H1 (cell line): ENCODE measurements at places on chromosomes 6 and 20. TPM values are rescaled to one million over a fixed set of nuclear protein-coding genes. Genes with fewer than 3 reads are reported as not detected.
A peak's percentile ranks its signal among the peaks of the same experiment; 100 is the strongest.

- DNase-seq = no peak
Measured at GRCh38 chr6:118134736-118135135, 227.7 kb downstream of the SLC35F1 start.

DNA sequence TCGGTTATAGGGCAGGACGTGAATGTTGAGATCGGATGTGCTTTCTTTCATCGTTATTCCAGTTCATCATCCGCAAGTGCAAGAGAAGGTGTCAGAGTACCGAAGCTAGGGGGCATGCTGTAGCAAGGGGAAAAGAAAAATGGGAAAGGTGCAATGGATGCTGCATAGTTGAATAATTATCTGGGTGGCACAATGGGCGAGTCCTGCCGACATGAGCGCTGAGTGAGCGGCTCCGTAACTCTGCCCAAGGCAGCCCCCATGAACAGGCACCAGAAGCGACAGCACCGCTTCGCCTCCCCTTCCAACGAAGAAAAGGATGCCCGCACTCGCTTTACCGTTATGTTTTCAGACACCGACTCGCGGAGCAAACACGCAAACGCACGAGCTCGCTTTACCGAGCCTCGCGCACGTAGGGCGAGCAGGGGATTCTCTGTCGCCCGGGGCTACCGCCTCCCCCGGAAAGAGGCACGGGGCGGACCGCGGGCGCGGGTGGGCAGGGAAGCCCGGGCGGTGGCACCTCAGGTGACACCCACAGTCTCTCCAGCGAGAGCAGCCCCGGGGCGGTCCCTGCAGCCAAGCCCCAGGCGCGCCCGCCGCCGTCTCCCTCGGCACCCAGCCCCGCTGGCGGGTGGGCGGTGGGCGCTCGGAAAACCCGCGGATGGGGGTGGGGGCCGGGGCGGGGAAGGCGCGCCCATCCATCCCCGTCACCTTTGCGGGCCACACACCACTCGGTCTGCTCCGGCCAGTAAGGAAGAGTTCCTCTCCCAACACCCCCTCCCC is 654 bp downstream of the WASF1 start:
- peak; percentile 5 for DNase-seq

- DNase-seq = no peak
Measured at GRCh38 chr6:1609648-1610496, at the start of gene FOXC1. Gene FOXC1, plus strand, starts transcription at chr6:1609915. Its CDS starts 531 bp downstream, at chr6:1610446.

- DNase-seq = no peak
Measured at GRCh38 chr6:39330476-39330875, 8.0 kb upstream of the KCNK16 start.

Gene DTNBP1
- 16.8 and 22.1 TPM in 2 replicates for polyA plus RNA-seq

- DNase-seq = no peak
Measured at GRCh38 chr6:69775585-69775849, 21.3 kb downstream of the LMBRD1 start.

DNA sequence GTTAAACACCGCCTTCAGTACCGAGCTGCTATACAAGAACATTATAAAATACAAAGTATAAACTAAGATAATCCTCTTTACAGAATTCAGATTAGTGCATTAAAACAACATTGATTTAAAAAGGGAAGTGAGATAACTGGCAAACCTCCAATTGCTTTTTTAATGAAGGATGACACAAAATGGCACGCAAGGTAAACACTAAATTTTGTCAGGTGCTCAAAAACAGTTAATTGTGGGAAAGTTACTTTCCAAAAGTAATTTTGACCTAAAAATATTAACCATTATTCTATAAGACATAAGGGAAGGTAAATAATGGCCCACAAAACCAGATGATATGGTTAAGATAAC is 53.3 kb downstream of the STX7 start:
- DNase-seq = no peak

DNA sequence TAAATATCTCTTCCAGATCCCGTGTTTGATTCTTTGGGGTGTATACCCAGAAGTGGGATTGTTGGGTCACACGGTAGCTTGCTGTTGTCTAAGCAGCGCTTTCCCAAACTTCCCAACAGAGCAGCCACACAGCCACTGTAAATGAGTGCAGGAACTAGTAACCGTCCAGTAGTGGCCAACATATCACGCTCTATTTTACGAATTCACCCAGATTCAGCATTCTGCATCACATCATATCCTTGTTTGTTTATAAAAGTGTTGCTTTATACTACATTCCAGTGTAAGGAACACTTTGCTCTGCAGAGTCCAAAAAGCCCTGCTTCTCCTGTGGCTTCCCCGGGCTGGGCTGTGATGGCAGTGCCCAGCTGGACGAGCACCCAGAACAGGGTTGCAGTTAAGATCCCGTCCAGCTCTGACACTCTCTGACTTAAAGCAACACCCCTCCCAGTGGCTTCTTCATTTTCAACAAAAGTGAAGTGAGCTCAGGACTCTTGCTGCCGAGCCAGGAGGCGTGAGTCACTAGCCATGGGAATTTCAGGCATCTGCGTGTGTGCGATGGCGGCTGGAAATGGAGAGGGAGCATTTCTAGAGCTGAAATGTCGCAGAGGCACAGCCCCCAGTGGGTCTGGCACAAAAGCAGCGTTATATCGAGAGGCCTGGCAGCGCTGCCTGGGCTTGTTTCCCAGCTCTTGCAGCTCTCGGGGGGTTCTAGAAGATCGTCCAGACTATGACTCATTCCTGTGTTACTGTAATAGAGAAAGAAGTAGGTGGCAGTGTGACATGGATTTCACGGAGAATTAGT is 216.3 kb upstream of the ECI2 start:
- DNase-seq = no peak

Gene OR2H2
- polyA plus RNA-seq = not detected in 2 replicates

Gene SYTL3
- 0.27 and 0.28 TPM in 2 replicates for polyA plus RNA-seq

- DNase-seq = no peak
Measured at GRCh38 chr20:4728120-4728760, 6.5 kb downstream of the PRND start.

DNA sequence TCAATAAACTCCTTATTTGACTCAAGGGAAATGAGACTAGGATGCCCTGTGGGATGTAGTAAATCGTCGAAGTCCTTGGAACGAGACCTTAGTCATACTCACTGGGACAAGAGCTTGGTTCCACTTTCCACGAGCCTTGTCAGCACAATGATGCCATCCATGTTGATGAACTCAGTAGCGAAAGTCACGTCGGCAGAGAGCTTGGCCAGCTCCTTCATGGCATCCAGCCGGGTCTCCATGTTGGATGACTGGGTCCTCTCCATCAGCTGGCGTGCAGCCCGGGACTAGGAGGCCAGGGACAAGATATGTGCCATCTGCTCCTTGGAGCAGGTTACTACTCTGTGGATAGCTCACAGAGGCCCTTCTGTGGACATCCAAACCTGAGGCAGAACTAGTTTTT is 17.5 kb downstream of the ELMO2 start:
- no peak for DNase-seq

Gene TREML4
- not detected in 2 replicates for polyA plus RNA-seq

Gene GRIK2
- polyA plus RNA-seq = 1.0 and 1.8 TPM in 2 replicates

DNA sequence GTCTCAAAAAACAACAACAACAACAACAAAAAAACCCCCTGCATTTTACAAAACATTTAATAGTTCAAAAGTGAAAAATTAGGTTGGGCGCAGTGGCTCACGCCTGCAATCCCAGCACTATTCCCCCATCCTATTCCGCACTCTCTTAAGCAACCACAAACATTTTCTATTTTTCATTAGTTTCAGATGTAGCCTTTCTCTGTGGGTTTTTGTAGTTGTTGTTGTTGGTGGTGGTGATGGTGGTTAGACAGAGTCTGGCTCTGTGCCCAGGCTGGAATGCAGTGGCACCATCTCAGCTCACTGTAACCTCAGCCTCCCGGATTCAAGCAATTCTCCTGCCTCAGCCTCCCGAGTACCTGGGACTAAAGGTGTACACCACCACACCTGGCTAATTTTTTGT is 6.4 kb upstream of the GMNN start:
- no peak for DNase-seq

Gene OR2W1
- not detected in 2 replicates for polyA plus RNA-seq

- DNase-seq = no peak
Measured at GRCh38 chr6:119109654-119110325, 31.3 kb upstream of the FAM184A start.

Gene PHACTR1
- polyA plus RNA-seq = 3.9 and 5.0 TPM in 2 replicates

Gene SNRPB
- 589 and 706 TPM in 2 replicates for polyA plus RNA-seq

Gene SIM1
- polyA plus RNA-seq = 0.02 and 0.09 TPM in 2 replicates

GRCh38 chr6:142294679-142295078 is 7.1 kb upstream of the ADGRG6 start:
- DNase-seq = no peak

Gene POLR3F
- 2.8 and 5.7 TPM in 2 replicates for polyA plus RNA-seq

Gene EYS
- polyA plus RNA-seq = 0.05 TPM in 1 of 2 replicates, not detected in the other

GRCh38 chr20:11140359-11140758 is 466.6 kb upstream of the JAG1 start:
- no peak for DNase-seq

Gene HTR1B
- polyA plus RNA-seq = 1.4 and 1.7 TPM in 2 replicates

Gene SLC17A1
- not detected in 2 replicates for polyA plus RNA-seq
